ENCODE measurements at places on chromosomes 5 and 9. TPM values are rescaled to one million over a fixed set of nuclear protein-coding genes. Genes with fewer than 3 reads are reported as not detected.

- no peak for DNase-seq
Measured at GRCh38 chr9:129220771-129221170, 42.7 kb upstream of the IER5L start.

GRCh38 chr9:113895526-113895925 lies 19.4 kb downstream of the ZNF618 start:
- DNase-seq = no peak

GRCh38 chr5:177592010-177592834 lies at the start of gene TMED9:
TMED9 (plus strand) TSS chr5:177592203; CDS start chr5:177592215, 12 bp downstream.
- peak; percentile 89 for DNase-seq

DNA sequence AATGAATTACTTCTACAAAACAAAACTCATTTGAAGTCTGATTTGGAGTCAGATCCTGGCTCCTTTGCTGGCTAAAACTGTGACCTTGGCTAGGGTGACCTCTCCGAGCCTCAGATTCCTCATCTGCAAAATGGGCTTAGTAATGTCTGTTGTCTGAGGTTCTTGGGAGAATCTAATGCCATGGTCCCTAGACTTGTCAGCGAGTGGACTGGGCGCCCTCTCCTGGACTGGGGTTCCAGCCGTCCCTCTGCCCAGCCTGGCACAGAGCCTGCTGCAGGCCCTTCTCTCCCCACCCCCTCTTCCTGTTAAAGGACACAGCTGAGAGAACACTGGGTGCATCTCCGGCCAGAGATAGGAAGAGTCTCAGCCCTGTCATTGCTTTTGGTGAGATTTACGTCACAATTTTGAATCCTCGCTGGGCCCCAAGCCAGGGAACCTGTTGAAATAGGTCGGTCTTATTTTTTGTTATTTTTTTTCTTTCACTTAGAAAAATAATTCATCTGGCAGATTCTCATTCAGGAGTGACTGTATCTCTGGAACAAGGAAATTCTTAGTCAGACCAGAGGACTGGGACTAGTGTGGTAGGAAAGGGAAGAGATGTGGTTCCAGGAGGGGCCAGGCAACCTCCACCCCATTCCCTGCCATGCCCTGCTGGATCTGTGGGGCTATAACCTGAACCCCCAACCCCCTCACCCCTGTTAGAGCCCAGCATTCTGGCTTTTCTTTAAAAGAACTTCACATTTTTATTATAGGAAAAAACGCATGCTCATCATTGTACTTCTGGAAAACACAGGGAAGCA lies 48.2 kb upstream of the RPL26L1 start:
- DNase-seq = no peak

- no peak for DNase-seq
Measured at GRCh38 chr5:10124287-10124686, 125.4 kb downstream of the ATPSCKMT start.

DNA sequence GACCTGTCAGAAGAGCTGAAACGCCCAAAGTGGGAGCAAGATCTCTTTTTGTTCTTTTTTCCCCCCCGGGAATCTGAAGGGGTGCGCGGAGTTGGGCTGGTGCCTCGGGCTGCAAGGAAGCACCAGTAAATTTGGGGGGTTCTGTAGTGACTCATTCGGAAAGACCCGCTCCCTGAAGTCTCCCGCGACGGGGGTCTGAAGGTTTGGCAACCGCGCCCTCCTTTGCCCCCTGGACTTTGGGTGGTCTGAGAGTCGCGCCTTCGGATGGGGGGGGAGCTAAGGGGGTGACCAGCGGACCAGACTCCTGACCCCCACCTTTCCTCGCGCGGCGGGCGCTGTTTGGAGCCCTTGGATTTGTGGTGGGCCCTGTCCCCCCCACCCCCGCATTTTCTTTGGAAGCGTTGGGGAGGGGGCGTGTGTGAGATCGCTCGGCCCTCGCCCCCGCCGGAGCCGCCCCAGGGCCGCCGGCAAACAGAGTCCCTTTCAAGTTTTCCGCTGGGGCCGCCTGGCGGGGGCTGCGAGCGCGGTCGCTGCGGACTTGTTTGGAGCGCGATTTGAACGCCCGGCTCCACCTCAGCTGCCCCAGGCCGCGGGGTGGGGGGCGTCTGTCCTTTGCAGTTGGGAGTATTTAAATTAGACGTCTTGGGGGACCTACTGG lies 2.0 kb downstream of the CXXC5 start:
- DNase-seq = no peak

DNA sequence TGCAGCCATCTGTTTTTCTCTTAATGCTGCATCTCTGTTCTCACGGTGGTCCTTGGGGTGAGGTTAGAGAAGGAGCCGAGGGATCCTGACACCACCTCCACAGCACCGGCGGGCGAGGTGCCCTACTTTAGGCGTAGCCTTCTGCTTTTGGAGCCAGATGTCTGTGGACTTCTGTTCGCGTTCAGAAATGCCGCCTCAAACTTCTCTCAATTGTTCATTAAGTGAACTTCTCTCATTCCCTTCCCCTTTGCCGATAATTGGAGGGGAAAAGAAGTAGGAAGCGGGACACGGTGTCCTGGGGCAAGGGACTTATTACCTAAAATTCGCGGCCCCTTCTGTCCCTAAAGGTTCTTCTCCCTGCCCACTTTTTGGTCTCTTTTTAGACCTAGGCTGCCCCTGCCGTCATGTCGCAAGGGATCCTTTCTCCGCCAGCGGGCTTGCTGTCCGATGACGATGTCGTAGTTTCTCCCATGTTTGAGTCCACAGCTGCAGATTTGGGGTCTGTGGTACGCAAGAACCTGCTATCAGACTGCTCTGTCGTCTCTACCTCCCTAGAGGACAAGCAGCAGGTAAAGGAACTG lies 455 bp downstream of the KIF20A start:
- peak; percentile 8 for DNase-seq

- peak; percentile 52 for DNase-seq
Measured at GRCh38 chr9:112487008-112487798, 576 bp downstream of the KIAA1958 start.

- DNase-seq = peak; percentile 67
Measured at GRCh38 chr9:36728651-36729520, 156.2 kb downstream of the MELK start.

DNA sequence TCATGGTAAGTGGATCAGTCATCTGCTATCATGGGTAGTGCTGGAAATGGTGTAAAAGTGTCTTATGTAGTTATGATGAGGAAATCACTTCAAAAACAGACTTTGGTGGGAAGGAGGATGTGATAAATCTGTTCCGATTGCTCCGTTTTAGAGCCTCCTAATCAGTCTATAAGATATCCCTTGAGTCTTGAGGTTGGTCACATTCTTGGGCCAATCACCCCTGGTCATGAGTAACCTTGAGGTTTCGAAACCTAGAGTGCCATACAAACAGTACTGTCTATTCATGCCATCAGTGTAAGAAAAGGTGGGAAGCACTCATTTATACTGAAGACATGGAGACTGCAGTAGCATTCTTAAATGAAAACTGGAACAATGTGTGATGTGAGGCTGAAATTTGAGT lies 45.8 kb downstream of the LRRTM2 start:
- DNase-seq = no peak

ORM2 gene
- total RNA-seq = not detected

WWC1 gene
- total RNA-seq = 0.04 TPM

FAM81B gene
- not detected for total RNA-seq

IL7R gene
- 451 TPM for total RNA-seq

All from activated CD4-positive, alpha-beta T cell treated with anti-CD3 and anti-CD28 coated beads, Interleukin-2, amount 10 ng/mL, durations not matched to agents 7 days and 5 days (primary cell).